Fibroblast of the aortic adventitia (primary cell): ENCODE measurements at places on chromosomes 2 and 18.

GRCh38 chr2:119160361-119160990 lies 1.9 kb upstream of the C1QL2 start:
- DNase-seq = peak; percentile 11

- DNase-seq = no peak
Measured at GRCh38 chr18:10453806-10454680, at the start of gene APCDD1. APCDD1 (plus strand) TSS chr18:10454635; CDS start chr18:10454982, 347 bp downstream.

- no peak for DNase-seq
Measured at GRCh38 chr18:58992301-58993231, 127.9 kb downstream of the ZNF532 start.

GRCh38 chr2:4258563-4258962 lies 555.2 kb downstream of the DCDC2C start:
- no peak for DNase-seq

DNA sequence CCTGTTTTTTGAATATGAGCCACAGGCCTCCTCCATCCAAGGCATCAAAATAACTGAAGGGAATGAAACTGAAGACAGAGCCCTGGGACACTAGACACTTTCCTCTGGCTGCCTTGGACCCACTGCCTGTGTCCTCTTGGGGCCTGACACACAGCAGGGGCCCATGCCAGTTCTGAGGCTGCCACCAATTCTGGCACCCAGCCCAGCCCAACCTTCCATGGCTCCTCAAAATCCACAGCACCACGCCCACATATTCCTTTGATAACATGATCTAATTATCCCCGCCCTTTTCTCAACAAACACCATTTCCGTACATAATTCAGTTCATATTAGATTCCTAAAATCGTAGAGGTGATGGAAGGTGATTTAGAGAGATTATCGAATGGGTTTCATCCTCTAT lies 64.2 kb downstream of the EMX1 start:
- no peak for DNase-seq

GRCh38 chr2:71071681-71072398 lies 3.4 kb downstream of the NAGK start:
- no peak for DNase-seq

- peak; percentile 45 for DNase-seq
Measured at GRCh38 chr2:223096235-223096970, 44.4 kb downstream of the KCNE4 start.

DNA sequence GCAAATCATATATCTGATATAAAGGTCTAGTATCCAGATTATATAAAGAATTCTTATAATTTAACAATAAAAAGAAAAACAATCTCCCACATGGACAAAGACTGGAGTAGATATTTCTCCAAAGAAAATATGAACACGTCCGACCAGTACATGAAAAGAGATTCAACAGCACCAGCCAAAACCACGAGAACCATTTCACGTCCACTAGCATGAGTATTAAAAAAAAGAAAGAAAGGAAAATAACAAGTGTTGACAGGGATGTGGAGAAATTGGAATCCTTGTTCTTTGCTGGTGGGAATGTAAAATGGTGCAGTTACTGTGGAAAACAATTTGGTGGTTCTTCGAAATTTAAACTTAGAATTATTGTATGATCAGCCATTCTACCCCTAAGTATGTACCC lies 432.7 kb upstream of the TRIB2 start:
- peak; percentile 46 for DNase-seq

DNA sequence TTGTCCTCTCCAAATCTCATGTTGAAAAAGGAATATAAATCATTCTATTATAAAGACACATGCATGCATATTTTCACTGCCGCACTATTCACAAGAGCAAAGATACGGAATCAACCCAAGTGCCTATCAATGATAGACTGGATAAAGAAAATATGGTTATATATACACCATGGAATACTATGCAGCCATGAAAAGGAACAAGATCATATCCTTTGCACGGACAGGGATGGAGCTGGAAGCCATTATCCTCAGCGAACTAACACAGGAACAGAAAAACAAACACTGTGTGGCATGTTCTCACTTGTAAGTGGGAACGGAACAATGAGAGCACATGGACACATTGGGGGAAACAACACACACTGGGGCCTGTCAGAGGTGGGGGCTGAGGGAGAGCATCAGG lies 28.1 kb upstream of the PARD3B start:
- no peak for DNase-seq

DNA sequence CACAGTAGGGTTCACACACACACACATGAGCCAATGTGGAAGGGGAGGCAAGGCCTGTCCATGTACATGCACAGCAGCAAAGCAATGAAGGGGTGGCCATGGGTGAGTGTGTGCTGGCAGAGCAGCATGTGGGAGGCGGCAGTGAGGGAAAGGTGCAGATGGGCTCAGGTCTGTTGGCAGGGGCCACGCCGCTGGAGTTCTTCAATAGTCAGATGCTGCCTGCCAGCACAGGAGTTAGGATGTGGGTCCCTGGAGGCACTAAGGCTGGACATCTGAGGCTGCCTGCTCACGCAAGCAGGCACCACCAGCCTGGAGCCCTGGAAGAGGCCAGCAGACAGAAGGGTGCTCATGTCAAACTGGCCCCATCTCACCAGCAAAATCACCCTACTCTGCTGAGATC lies 1304.9 kb downstream of the DSC3 start:
- no peak for DNase-seq

DNA sequence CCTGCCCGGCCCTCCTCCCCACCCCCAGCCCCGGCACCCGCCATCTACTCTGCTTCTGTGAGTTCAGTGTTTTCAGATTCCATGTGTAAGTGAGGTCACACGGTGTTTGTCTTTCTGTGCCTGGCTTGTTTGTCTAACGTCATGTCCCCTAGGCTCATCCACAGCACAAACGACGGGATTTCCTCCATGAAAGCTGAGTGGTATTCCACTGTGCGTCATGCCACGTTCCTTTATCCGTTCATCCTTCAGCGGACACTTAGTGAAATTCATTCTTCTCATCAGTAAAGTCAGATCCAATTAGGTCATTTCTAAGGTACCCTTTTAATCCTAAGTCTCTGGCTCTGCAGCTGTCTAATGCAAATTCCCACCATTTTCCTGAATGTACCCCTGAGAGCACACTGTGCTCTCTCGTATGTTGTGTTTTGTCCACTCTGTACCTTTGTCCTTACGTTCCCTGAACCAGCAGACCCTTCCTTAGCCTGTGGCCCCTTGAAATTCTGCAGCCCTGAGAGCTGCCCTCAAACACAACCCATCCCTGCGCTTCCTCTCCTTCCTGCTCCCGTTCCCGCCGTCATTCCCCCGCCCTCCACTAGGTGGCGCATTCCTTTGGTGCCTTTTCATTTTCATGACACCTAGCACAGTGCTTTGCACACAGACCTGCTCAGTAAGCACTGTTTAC lies 44.1 kb downstream of the TRAPPC12 start:
- DNase-seq = peak; percentile 60

DNA sequence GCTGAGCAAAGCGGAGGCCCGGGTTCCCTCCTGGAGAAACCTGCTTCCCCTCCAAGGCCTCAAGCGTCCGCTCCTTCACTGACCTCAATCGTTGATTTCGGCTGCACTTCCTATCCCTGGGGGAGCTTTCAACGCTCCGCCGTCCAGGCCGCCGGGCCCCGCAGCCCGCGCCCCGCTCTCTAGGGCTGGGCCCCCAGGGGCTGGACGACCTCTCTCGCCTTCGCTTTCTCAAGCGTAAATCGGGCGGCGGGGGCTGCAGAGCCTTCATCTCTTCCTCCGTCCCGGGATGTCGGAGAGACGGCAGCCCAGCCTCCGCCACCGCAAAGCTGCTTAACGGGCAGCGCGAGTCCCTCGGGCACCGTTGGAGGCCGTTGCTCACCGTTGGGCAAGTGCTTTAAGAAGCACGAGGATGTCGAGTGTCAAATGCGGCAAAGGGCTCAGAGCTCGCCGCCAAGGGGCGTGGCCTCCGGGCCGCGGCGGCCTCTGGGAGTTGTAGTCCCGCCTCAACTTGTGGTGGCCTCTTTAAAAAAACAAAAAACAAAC lies 8.5 kb downstream of the HES6 start:
- DNase-seq = peak; percentile 40

DNA sequence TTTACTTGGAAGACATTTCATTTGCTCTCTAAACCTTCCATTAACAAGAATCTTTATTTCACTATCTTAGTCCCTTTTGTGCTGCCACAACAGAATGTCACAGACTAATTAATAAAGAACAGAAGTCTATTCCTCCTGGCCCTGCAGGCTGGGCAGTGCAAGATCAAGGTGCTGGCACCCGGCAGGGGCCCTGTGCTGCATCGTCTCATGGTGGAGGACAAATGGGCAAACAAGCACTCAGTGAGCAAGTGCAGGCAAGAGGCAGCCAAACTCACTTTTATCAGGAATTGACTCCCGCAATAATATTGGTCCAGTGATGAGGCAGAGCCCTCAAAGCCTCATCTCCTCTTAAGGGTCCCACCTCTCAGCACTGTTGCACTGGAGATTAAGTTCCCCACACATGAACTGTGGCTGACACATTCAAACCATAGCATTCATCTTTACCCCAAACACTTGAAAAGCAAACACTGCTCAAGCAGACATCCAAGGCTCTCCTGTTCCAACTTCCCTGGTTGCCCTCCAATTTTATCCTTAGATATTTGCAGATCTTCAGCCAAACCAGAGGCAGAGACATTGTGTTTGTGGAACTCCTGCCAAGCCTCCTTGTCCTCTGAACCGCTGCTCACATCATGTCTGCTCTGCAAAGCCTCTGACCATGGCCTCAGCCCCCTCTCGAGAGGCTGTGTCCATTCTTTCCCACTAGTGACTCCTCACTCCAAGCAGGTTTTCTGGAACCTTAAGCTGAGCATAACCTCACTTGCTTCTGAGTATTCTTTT lies 404.4 kb upstream of the SOX11 start:
- no peak for DNase-seq

DNA sequence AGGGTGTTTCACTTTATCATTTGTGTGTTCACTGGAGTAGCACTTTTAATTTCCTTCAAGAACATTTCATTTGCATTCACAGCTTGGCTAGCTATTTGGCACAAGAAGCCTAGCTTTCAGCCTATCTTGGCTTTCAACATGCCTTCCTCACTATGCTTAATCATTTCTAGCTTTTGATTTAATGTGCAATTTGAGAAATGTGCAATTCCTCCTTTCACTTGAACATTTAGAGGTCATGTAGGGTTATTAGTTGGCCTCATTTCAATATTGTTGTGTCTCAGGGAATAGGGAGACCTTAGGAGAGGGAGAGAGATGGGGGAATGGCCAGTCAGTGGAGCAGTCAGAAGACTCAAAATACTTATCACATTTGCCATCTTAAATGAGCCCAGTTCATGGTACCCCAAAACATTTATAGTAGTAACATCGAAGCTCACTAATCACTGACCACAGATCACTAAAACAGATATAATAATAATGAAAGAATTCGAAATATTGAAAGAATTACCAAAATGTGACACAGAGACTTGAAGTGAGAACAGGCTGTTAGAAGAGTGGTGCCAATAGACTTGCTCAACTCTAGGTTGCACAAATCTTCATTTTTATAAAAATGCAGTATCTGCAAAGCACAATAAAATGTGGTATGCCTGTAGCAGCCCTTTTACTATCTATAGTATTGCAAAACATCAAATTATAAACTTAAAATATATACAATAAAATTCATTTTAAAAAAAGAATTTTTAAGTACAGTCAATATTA lies 561.2 kb downstream of the METTL4 start:
- peak; percentile 40 for DNase-seq

DNA sequence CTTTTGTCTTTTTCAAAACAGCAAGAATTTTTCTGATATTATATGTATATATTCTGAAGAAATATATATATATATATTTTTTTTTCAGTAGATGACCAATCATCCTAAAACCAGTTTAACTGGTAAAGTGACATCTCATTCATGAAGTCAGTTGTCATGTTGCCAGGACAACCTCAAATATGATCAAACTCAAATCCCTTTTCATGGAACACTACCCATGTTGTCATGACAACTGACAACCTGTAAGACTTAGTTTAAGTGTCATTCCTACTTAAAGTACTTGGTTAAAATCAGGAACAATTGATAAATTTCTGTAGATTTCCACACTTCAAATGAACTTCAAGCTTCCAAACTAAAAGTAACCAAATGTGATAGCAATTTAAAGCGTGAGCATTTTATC lies 101.8 kb upstream of the ERBB4 start:
- no peak for DNase-seq

DNA sequence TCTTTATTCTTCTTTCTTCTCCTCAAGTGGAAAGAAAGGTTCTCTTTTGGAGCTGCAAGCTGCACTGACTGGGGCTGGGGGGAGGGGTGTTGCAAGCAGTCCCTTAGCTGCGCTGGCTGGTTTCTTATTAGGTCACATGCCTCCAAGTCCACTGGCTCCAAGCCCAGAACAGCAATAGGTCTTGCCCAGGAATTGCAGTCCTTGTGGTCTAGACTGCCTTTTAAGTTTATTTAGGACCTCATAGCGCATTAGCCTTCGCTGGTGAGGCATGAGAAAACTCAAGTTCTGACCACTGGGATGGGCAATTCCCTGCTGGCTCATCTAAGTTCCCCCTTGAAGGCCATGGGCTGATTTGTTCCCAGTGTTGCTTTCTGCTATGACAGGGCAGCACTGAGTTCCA lies 138.6 kb upstream of the SCN7A start:
- DNase-seq = peak; percentile 92

DNA sequence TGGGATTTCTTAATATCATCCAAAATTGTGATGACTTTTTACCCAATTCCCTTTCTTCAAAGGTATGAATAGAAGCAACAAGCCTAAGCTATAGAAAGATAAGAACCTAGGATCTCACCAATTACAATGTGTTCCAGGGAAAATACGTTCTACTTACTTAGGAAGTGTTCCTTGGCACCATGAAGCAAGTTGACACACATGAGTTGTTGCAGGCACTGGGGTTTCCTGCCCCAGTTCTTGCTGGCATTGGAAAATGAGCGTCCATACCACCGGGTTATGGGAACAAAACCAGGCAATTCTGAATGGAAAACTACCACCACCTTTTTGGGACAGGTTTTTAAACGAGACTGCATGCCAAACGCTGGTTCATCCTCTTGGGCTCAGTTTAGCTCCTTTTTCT lies 46.2 kb downstream of the CCBE1 start:
- no peak for DNase-seq

DNA sequence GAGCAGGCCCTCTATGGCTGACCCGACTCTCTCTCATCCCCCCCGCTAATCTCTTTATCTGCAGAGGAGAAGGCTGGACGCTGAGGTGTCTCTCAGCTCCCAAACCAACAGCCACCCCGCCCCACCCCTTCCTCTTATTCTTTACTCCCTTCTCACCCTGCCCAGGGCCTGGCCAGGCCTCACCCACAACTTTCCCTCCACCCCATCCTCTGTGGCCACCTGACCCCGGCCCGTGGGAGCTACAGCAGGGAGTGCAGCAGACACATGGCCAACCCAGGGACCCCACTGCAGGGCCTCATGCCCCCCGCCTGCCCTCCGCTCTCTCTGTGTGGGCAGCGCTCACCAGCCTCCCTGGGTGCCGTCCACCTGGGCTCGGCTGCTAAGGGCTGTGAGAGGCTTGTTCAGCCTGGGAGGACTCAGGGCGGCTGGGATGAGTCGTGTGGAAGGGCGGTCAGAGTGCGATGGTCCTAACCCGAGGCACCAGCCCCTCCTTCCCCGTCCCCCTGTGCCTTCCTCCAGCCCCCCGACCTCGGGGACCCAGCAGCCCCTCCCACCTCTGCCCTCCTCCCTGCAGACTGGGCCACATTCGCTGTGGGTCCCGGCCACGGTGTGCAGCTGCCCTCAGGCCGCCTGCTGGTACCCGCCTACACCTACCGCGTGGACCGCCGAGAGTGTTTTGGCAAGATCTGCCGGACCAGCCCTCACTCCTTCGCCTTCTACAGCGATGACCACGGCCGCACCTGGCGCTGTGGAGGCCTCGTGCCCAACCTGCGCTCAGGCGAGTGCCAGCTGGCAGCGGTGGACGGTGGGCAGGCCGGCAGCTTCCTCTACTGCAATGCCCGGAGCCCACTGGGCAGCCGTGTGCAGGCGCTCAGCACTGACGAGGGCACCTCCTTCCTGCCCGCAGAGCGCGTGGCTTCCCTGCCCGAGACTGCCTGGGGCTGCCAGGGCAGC lies 6.8 kb downstream of the NEU4 start:
- DNase-seq = no peak
